Hepatic stellate cell (primary cell): ENCODE measurements at places on chromosomes 1 and 21.

DNA sequence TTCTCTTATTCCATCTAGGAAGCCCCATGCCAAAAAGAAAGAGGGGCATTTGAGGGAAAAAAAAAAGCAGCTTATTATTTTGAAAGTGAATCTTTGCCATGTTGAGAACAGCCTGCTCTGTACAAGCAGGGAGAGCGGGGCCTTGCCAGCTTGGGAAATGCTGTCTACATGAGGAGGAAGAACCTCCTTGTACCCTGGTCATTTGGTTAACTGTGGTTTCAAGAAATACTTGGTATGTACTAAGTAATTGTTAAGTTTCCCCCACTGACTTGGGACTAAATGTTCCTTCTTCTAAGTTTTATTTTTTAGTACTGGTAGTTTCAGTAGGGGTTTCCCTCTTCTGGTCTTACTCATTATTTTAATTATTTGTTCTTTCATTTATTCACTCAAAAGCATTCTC is 144.1 kb upstream of the HOOK1 start:
- DNase-seq: no peak

DNA sequence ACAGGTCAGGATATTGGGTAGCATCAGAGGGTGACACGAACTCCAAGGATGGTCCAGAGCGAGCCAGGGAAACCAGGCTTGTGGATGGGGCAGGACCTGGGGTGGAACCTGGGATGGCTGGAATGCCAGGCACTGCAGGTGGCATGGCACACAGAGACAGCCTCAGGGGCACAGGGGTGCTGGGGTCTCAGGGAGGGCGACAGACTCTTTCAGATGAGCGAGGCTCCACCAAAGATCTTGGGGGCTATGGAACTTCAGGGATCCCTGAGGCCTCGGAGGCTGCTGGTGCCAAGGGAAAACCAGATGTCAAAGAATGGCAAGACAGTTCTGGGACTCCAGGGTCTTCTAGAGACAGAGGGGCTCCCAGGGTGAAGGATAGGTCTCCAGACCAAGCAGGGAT is 21.4 kb downstream of the IGFN1 start:
- no peak for DNase-seq

GRCh38 chr1:208100106-208100505 is 144.1 kb downstream of the PLXNA2 start:
- DNase-seq: no peak

DNA sequence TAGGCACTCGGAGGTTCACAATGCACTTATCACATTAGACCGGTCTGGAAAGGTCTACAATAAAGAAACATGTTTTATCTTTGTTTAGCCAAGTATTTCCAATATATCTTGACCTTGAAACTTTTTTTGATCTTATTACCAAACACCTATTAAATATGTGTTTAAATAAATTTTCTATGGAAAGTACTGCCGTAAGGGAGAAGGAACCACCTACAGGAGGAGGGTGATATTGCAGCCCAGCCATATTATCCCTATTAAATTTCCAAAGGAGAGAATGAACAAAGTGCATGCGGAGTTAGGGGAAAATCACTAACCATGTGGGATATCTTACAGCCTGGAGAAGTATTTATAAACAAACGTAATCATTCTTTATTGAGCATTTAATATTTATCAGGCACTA is 14.5 kb downstream of the BRINP2 start:
- no peak for DNase-seq

DNA sequence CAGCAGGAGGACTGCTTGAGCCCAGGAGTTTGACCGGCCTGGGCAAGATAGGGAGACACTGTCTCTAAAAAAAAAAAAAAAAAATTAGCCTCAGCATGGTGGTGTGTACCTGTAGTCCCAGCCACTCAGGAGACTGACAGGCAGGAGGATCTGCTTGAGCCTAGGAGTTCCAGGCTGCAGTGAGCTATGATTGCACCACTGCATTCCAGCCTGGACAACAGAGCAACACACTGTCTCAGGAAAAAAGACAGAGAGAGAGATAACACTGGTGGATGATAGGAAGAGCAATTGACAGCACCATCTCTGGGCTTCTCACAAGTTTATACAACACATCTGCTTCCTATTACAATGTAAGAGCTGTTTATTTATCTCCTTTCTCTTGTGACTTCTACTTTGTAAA is 2.4 kb upstream of the RNU11 start:
- no peak for DNase-seq

- no peak for DNase-seq
Measured at GRCh38 chr1:156599811-156600210, 1.5 kb downstream of the GPATCH4 start.

- no peak for DNase-seq
Measured at GRCh38 chr1:106907795-106908194, 148.7 kb upstream of the PRMT6 start.

- DNase-seq: no peak
Measured at GRCh38 chr1:22494144-22494543, 42.5 kb downstream of the ZBTB40 start.

DNA sequence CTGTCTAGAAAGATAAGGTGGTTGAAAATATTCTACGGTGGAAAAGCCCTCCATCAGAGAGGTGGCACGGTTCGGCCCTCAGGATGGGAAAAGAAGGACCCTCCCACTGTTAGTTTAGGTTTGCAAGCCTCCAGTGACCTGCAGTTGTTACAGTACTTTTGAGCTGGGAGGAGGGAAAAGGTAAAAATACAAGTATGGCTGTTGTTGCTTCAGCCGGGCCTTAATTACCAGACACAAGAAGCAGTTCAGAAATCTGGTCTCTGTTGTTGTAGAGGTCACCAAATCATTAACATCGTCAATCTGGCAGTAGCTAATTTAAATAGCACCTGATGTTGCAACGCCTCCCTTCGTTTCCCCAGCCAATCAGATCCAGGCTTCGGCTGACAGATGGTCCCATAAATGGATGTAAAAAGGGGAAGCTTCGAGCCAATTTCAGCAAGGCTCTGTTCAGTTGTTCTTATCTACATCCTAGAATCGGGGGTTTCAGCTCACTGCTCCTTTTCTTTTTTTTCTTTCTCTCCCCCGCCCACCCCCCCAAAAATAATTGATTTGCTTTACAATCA is at the start of gene ELAVL4:
TSS of gene ELAVL4 (plus strand) at position 424 of the 563 bp plus-strand sequence. CDS start 270 bp downstream, outside the sequence.
- DNase-seq: no peak

GRCh38 chr1:53270873-53271272 is 32.6 kb upstream of the MAGOH start:
- no peak for DNase-seq

DNA sequence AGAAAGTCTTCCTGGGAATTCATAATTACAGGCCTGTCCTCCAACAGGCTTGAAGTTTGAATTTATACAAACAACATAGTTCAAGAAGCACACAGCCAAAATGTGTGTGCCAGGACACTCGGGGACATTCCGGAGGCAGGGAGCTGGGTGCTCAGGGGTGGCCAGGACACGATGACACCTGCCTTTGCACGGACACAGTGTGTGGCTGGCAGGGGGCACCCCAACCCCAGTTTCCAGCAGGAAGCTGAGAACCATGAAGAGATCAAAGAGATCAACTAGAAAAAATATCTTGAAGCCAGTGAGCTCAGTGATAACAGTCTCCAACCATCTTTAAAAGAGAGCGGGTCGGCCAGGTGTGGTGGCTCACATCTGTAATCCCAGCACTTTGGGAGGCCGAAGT is 32.5 kb upstream of the TRAPPC10 start:
- no peak for DNase-seq

- peak; percentile 53 for DNase-seq
Measured at GRCh38 chr1:178086294-178086693, 7.6 kb upstream of the RASAL2 start.

- DNase-seq: no peak
Measured at GRCh38 chr1:183598386-183598785, 8.1 kb upstream of the NCF2 start.

DNA sequence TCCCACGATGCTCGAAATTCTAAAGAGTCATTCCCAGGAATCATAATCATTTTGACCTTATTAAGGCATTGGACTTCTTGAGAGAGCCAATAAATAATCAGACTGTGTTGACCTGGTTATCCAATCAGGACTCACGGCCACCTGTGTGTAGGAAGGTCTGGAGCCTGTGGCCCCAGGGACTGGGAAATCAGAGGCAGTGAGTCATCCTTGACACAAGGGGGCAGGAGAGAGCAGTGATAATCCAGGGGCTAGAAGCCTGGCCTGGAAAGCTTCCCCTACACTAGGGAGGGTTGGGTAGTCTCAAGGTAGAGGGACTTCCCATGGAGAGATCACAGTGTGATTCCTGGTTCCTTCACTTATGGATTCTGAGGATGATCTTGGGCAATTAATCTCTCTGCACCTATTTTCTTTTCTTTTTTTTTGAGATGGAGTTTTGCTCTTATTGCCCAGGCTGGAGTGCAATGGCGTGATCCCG is 4.7 kb downstream of the MR1 start:
- peak; percentile 81 for DNase-seq

DNA sequence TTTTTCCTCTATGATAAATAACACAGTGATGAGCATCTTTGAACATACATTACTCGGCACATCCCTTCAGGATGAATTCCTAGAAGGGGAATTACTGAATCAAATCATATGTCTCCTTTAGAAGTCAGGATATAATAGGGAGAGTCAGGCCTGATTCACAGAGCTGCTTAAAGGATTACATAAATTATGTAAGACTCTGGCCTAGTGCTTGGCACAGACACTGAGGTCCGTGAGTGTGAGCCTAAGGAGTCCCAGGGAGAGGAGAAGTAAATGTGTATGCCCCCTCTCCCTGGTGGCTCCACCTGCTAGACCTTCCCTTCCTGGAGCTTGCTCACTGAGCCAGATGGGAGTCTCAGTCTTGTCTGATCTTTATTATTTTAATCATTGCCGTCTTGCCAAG is 8.6 kb upstream of the FOXE3 start:
- DNase-seq: no peak

GRCh38 chr1:179080866-179081686 is 794 bp upstream of the TOR3A start:
- no peak for DNase-seq

DNA sequence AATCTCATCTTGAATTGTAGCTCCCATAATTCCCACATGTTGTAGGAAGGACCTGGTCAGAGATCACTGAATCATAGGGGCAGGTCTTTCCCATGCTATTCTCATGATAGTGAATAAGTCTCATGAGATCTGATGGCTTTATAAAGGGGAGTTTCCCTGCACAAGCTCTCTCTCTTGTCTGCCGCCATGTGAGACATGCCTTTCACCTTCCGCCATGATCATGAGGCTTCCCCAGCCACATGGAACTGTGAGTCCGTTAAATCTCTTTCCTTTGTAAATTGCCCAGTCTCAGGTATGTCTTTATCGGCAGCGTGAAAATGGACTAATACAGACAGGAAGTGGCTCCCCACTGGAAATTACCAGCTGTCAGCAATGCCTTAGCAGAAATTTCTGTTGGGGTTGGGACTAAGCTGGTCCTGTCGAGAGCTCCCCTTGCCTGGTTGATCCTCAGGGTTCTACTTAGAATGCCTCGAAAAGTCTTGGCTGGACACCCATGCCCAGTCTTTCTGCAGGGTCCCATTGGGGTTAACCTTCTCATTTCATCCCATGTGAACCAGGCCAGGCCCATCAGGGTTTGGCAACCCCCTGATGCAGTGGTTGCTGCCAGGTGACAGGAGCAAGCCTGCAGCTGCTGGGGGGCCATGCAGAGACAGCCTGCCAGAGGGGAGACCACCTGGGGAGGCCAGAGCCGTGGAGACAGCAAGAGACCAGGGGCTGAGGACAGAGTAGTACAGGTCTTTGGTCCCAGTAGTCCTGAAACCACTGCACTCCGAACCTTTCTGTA is 2.8 kb upstream of the ABCG1 start:
- no peak for DNase-seq

GRCh38 chr1:45221716-45222115 is 15.3 kb upstream of the ZSWIM5 start:
- peak; percentile 37 for DNase-seq

DNA sequence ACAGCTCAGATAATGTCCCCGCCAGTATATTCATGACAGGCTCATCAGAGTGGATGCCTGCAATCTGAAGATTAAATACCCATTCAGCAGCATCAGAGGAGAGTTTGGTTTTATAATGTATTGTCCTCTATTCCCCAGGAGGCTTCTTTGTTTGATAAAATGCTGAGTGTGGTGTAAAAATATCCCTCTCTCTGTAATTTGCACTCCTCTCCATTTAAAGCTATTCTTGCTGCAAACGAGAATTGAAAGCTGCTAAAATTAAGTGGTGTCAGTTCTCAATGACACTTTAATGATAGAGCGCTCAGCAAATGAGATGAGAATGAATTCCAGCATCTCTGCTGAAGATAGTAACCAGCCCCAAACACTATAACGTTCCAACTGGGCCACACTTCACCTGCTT is 205.7 kb upstream of the RRP15 start:
- DNase-seq: no peak

- DNase-seq: no peak
Measured at GRCh38 chr1:86491171-86491950, 22.6 kb downstream of the CLCA1 start.

DNA sequence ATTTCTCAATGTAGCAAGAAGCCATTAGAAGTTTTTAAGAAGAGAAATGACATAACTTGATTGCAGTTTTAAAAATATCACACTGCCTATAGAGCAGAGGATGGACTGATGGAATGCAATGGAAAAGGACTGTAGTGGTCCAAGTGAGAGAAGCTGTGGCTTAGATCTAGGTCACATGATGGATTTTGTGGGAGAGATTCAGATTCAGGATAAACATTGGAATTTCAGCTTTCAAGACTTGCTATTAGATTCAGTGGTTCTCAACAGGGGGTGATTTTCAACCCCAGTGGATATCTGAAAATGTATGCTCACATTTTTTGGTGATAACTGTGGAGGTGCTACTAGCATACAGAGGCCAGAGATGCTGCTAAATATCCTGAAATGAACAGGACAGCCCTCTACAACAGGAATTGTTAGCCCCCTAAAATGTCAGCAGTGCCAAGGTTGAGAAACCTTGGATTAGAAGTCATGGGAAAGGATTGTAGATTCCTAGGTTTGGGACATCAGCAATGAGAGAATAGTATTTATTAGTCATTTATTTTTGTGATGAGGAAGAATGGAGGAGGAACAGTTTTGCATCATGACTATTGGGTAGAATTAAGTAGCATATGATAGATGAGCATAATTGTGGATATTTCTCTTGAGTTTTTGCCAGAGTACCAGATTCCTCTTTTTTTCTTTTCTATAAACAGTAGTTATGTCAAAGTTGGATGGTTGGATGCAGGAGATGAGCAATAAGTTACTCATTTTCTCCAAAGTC is 30.1 kb upstream of the KCNK2 start:
- peak; percentile 26 for DNase-seq

DNA sequence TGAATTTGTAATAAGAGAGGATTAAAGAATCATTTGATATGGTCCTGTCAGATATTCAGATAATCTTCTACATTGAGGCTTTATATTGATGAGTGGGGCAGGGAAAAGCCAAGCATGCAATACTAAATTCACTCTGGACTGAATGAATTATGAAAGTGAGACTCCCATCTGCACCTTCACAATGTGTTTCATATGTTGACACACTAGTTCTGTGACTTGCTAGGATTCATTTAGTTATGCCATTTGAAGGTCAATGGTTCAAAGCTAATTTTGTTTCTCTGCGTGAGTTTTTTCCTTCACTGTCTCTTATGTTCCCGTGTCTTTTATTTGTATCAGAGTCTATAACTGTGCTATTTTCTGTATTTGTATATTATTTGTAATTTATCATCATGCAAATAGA is 1332.5 kb downstream of the KCNT2 start:
- no peak for DNase-seq

- peak; percentile 26 for DNase-seq
Measured at GRCh38 chr1:203807196-203807595, 11.8 kb downstream of the ZBED6 start.

GRCh38 chr1:73755649-73756048 is 442.3 kb downstream of the LRRIQ3 start:
- no peak for DNase-seq

- DNase-seq: no peak
Measured at GRCh38 chr1:218804014-218804785, 369.5 kb upstream of the LYPLAL1 start.

GRCh38 chr1:207817166-207817565 is 65.3 kb downstream of the CD46 start:
- no peak for DNase-seq
